ENCODE measurements at places on chromosomes 2 and 18. TPM values are rescaled to one million over a fixed set of nuclear protein-coding genes. Genes with fewer than 3 reads are reported as not detected.

Gene CRYGC
- not detected for total RNA-seq

Gene CYP27C1
- 0.11 TPM for total RNA-seq

Gene UGT1A8
- not detected for total RNA-seq

Gene RNF152
- 189 TPM for total RNA-seq

All from dermis lymphatic vessel endothelial cell (primary cell).